ENCODE measurements at places on chromosomes 1 and 21. TPM values are rescaled to one million over a fixed set of nuclear protein-coding genes. Genes with fewer than 3 reads are reported as not detected.
A peak's percentile ranks its signal among the peaks of the same experiment; 100 is the strongest.

- no peak for DNase-seq
Measured at GRCh38 chr1:226203655-226204054, 17.1 kb upstream of the ACBD3 start.

GRCh38 chr1:30028939-30029338, 694.4 kb downstream of the MATN1 start:
- no peak for DNase-seq

GRCh38 chr21:32705139-32705538, 22.7 kb downstream of the SYNJ1 start:
- DNase-seq: no peak

- peak; percentile 68 for DNase-seq
Measured at GRCh38 chr21:45482899-45483821, 59.1 kb downstream of the SLC19A1 start.

DNA sequence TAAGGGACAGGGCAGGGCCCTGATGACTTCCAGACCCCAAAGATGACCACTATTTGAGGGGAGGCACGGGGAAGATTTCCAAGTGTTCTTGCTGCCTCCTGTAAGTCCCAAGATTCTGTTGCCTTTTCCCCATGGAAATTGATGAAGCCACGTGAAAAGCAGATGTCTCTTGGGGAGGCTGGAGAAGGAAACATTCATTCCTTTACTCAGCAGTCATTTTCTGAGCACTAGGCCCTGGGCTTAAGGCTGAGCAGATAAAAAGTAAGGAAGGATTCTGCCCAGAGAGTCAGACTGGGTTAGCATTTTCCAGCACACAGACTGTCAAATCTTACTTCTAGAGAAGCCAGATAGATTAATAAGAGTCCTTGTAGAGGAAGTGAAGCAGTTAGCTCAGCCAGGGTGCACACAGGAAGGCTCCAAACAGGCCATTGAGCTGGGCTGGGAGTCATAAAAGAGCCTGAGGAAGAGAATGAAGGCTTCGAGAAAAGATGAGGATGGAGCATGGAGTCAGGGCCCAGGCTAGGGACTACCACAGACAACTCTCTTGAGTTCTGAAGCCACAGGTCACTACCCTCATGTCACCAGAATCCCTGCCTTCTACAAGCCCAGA, 10.1 kb downstream of the EXTL1 start:
- DNase-seq: no peak

GRCh38 chr1:18085387-18086074, 22.1 kb upstream of the IGSF21 start:
- no peak for DNase-seq

DNA sequence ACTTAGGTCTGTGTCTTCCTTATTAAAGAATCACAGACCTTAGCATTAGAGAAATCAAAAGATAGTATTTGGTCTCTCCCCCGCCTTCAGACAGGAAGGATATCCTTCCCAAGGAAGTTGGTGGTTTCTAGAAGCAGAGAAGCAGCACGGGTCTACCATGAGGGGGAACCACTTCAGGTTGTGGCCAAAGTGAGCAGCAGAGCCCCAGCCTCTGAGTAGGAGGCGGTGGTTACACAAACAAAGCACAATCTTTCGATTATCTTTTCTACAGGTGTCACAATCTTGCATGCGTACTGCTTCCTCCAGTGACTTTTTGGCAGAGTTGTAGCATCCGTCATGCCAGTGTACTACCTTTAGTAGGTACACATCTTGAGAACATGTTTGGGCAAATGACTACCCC, 8.8 kb downstream of the PGLYRP4 start:
- peak; percentile 40 for DNase-seq

- DNase-seq: no peak
Measured at GRCh38 chr1:113993072-113993471, 13.8 kb downstream of the OLFML3 start.

TFF2 gene
- not detected for total RNA-seq

LCE1C gene
- total RNA-seq: not detected

TAS1R3 gene
- total RNA-seq: 0.14 TPM

SPRR2F gene
- not detected for total RNA-seq

PLA2G2F gene
- total RNA-seq: not detected

LCE1A gene
- total RNA-seq: not detected

OPTC gene
- total RNA-seq: not detected

CLCA1 gene
- total RNA-seq: not detected
